ENCODE measurements at places on chromosomes 2 and 18.

DNA sequence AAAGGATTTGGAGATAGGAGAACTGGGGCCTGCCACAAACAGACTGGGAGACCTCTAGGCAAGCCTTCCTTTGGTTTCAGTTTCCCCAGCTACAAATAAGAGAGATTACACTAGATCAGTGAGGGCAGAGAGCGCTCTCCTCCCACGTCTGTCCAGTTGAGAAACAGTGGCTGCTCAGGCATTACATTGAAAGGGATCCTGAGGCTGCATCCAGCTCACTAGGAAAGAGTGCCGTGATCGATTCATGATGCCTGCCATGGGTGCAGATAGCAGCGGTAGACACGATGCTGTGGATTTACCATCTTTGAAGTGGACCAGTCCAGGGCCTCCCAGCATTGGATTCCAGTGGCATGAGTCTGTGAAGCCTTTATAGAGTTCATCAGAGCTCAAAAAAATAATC, 62.6 kb downstream of the EN1 start:
- no peak for DNase-seq

- no peak for DNase-seq
These were observed 8.8 kb downstream of the NFATC1 start for GRCh38 chr18:79404567-79404910.

GRCh38 chr2:45889053-45889452, 237.6 kb downstream of the PRKCE start:
- no peak for DNase-seq

DNA sequence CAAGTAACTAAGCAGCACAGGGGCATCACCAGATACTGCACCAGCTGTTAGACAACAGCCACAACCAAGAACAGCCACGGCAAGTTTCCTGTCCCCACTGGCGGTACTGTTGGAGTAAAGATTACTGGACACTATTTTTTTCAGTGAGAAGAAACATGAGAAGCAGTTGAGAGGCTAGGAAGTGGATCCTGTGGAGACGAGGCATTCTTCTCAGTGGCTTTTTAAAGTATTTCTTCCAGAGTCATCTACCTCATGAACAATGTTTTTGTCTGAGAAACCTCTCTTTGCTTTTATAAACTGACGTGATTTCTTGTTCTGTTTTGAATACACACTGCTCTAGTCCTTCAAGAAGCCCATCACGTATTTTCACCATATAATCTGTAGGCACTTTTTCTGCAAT, 18.8 kb downstream of the TM4SF20 start:
- no peak for DNase-seq

DNA sequence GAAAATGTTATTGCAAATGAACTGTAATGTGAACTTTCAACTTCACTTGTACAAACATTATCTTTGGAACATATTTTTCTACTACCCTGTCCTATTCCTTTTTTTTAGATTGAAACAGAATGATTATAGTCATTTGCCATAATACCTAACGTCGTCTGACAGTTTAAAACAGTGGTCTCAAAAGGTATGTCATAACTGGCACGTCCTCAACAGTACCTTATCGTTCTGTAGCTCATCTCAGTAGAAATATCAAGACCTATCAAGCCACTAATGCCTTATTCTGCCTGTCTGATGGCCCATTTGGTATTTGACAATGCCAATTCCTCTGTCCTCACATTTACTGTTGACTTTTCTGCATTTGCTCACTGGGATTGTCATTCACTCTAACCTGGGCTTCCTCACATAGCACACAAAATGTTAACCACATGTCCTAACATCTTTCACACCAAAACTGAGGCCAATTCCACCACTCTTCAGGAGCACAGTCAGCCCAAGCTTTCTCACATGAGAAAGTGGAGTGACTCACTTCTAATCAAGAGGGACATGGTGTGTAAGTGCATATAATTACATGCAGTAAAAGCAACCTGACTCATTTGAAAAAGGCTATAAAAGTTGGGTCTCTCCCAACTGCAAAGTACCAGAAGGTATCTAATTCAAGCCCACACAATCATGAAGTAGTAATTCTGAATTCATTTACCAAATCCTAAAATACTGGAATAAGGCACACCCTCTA, 34.8 kb downstream of the DNER start:
- no peak for DNase-seq

GRCh38 chr18:27645929-27646328, 460.8 kb upstream of the CHST9 start:
- DNase-seq = no peak

- peak; percentile 21 for DNase-seq
These were observed 4.9 kb upstream of the STK17B start for GRCh38 chr2:196176142-196176738.

- DNase-seq = no peak
These were observed 43.0 kb upstream of the KCNF1 start for GRCh38 chr2:10868465-10869314.

- no peak for DNase-seq
These were observed 201.0 kb downstream of the RIT2 start for GRCh38 chr18:42914476-42914875.

DNA sequence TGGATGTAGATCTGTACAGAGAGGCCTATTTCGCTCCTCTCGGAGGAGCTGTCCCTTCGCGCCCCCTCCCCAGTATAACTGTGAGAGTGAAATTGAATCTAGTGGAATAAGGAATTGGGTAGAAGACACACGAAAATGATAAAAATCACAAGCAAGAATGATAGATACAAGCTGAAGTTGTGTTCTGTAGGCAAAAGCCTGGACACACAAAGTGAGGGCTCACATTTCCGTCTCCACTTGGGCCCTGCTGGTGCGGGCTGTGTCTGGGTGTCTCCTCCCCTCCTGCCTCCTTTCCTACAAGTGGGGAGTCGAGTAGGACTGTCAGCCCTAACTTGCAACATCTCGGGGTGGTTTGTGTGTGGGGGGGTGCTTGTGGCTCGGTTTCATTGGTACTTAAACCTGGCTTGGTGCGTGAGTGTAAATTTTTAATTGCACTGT, 457 bp upstream of the SP9 start:
- DNase-seq = no peak

GRCh38 chr2:157480182-157480961, 36.5 kb upstream of the CYTIP start:
- no peak for DNase-seq

GRCh38 chr2:158391876-158392275, 64.7 kb downstream of the CCDC148 start:
- no peak for DNase-seq

GRCh38 chr18:62524440-62525200, 1.8 kb downstream of the ZCCHC2 start:
- peak; percentile 49 for DNase-seq

- no peak for DNase-seq
These were observed 836 bp downstream of the STK11IP start for GRCh38 chr2:219598308-219599078.

DNA sequence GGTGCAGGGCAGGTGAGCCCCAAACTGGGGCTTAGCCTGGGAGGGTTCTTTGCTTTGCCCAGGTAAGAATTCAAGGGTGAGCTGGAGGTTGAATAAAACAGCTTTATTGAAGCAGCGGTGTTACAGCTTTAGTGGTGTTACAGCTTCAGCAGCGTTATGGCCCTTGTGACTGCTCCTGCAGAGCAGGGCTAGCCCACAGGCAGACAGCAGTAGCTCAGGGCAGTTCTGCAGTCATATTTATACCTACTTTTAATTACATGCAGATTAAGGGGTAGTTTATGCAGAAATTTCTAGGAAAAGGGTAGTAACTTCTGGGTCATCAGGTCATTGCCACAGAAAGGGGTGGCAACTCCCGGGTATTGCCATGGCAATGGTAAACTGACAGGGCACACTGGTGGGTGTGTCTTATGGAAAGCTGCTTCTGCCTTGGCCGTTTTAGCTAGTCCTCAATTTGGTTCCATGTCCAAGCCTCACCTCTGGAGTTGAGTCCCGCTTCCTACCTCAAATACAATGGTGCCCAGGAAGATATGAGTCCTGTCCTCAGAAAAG, 78.2 kb downstream of the THNSL2 start:
- DNase-seq = no peak

Measured in activated CD4-positive, CD25-positive, alpha-beta regulatory T cell (primary cell).